Mesenchymal stem cell (in vitro differentiated cells and primary cell): ENCODE measurements at places on chromosomes 12 and 14.

DNA sequence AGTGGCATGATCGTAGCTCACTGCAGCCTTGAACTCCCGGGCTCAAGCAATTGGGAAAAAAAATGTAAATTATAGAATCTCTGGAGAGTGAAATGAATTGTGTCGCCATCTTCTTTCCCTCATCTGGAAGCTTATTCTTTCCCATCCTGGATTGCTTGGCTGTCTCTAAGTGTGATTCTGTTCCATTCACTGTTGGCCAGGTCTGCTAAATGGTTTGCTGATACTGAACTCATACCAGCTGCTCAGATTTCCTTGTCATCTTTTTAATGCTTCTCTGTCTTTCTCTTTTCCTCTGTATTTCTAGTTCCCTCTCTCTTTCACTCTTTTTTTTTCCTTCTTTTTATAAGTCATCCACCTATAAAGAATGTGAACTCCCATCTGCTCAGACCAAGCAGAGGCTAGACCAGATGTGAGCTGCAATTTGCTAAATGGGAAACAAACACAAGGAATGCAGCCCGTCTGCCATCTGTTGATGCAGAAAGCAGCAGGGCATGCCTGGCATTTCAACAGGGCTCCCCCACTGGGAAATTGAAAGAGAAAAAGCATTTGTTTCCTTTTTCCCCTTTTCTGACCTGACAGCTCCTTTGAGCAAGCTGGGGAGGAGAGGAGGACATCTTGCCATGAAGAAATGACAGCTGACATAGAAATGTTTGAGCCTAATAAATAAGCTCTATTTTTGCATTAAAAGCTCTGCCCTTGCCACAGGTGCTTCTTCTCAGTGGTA is 1823.6 kb upstream of the FLRT2 start:
- H3K27ac ChIP-seq, result peak overlapping the region; percentile 78
- H3K4me3 ChIP-seq, result no peak overlapping the region
- DNase-seq, result no peak
- H3K27me3 ChIP-seq, result no peaks in the 10 kb centered on the region
- H3K36me3 ChIP-seq, result no peaks in the 10 kb centered on the region

DNA sequence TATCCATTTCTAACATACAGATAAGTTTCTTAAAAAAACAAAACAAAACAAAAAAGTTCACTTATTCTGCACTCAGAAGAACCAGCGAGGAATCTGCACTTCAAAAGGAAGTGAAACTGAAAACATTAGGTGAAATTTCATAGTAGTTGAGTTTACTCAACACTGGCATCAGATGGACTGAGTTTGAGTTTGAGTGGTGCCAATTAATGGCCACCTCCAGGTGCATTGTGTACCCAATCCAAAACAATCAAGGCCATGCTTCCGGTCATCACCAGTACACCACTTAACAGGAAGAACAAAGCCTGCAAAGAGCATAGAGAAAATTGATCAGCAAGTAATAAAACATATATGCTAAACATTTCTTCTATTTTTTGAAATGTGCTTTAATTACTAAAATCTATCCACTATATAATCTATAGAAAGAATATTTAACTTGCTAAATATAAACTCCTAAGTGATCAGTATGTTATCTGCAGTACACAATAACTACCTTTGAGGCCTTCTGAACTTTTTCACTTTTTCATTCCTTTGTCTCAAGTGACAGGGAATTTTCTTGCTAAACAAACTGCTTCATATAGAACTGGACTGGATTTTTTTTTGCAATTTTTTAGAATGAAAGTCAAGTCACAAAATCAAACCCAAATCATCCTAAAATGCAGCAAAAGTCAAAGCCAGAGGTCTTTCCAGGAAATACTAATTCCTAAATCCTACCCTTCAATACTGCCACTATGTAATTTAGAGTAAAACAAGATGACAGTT is 11.5 kb downstream of the SLC38A2 start:
- no peak overlapping the region for H3K27ac ChIP-seq
- no peaks in the 10 kb centered on the region for H3K4me1 ChIP-seq
- no peaks in the 10 kb centered on the region for H3K27me3 ChIP-seq

DNA sequence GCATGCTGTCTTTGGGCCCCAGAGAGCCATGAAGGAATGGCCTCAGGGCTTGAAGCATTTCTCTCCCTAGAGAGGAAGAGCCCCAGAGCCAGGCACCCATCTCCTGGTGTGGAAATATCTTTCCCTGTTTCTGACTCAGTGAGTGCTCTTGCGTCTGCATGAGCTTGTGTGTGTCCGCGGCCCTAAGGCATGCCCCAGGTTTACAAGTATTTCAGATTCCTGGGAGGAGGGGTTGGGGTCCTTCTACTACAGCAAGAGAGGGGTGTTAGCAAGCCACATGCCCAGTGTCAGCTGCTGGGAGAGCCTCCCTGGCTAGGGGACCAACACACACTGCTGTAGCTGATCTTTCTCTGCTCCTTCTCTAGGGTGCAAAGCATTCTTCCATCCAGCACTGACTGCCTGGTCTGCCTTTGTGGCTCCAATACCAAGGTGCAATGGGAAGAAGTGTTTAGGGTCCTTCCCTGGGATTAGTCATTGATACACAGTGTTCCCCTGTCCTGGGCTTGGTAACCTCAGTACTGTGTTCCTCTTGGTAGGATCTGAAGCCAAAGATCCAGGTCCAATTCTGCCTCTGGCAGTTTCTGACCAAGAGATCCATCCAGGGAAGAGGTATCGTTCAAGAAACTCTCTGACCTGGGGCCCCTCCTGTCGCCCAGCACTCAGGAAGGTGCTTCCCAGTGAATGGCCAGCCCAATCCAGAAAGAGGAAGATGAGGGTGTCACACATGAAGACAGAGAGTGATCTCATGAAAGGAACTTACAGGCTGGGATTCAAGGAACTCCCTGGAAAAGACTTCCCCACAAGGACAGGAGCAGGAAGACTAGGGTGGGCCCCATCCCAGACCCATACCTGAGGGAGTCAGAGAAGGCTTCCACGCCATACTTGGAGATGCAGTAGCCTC is 3.1 kb downstream of the RDH16 start:
- H3K36me3 ChIP-seq, result no peaks in the 10 kb centered on the region
- H3K4me1 ChIP-seq, result no peaks in the 10 kb centered on the region
- H3K4me3 ChIP-seq, result no peak overlapping the region
- peaks cover 71% of the 10 kb centered on the region for H3K27me3 ChIP-seq
- H3K27ac ChIP-seq, result no peak overlapping the region

- H3K4me3 ChIP-seq, result no peak overlapping the region
- DNase-seq, result peak; percentile 56
- no peaks in the 10 kb centered on the region for H3K27me3 ChIP-seq
- peaks cover 2% of the 10 kb centered on the region for H3K4me1 ChIP-seq
- no peaks in the 10 kb centered on the region for H3K36me3 ChIP-seq
- no peak overlapping the region for H3K27ac ChIP-seq
Observed at GRCh38 chr12:124036657-124037109, 63.7 kb downstream of the ZNF664 start.

DNA sequence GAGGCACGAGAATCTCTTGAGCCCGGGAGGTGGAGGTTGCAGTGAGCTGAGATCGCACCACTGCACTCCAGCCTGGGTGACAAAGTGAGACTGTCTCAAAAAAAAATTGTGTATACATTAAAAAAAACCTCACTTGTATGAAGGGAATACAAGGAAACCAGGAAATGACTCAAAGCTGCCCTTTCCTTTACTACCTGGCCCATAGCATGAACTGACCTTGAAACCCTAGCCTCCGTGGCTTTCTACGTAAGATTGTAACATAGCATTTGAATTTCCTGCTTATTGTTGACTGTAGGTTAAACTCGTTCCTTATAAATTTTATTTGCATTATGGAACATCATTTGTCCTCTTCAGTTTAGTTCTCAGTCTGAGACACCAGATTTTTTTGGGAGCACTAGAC is 9.1 kb upstream of the DDX47 start:
- no peak overlapping the region for H3K4me3 ChIP-seq
- no peaks in the 10 kb centered on the region for H3K27me3 ChIP-seq
- H3K4me1 ChIP-seq, result peaks cover 8% of the 10 kb centered on the region
- no peaks in the 10 kb centered on the region for H3K36me3 ChIP-seq

DNA sequence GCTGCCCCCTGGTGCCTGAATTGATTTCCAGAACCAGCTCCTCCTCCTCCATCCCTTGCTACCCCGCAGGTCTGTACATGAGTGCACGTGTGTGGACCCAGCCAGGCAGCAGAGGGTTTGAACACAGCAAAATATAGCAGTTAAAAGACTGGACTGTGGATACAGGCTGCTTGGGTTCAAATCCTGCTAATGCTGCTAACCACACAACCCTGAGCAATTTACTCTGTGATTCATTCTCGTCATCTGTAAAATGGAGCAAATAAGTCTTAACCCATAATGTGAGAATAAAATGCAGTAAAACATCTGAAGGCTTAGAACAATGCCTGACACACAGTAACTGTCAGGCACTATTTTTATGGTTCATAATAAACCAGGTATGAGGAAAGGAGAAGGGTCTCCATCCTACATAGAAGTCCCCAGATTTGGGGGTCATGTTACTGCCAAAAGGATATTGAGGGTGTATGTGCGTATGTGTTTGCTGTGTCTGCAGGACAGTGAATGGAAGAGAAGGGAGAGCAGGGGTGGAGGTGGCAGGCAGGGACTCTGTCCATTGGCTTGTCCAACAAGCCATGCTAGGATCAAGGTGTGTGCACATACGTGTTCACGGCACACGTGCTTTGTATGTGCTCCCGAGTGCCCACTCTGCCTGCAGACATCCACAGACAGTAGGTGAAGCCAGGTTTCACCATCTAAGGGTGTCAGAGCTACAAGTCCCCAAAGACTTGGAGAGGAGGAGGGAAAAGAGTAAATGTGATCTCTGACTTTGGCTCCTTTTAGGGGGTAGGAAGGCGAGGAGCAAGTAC is 1.5 kb upstream of the STAT6 start:
- H3K4me1 ChIP-seq, result peaks cover 16% of the 10 kb centered on the region
- H3K27me3 ChIP-seq, result no peaks in the 10 kb centered on the region
- peak overlapping the region; percentile 32 for H3K4me3 ChIP-seq
- peaks cover 9% of the 10 kb centered on the region for H3K36me3 ChIP-seq
- H3K27ac ChIP-seq, result peak overlapping the region; percentile 93

DNA sequence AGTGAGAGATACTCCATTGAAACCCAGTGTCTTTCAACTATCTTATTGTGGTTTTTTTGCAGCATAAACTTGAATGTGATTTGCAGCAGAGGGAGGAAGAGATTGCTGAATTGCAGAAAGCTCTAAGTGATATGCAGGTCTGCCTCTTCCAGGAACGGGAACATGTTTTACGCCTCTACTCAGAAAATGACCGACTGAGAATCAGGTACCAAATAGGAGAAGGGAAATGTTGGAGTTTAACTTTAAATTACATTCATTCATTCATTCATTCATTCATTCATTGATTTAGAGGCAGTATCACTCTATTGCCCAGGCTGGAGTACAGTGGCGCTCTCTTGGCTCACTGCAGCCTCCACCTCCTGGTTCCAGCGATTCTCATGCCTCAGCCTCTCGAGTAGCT is 17.0 kb downstream of the CCDC77 start:
- H3K4me1 ChIP-seq, result no peaks in the 10 kb centered on the region
- no peak for DNase-seq
- H3K36me3 ChIP-seq, result peaks cover 16% of the 10 kb centered on the region
- no peaks in the 10 kb centered on the region for H3K27me3 ChIP-seq
- H3K27ac ChIP-seq, result no peak overlapping the region
- H3K4me3 ChIP-seq, result no peak overlapping the region

- H3K4me1 ChIP-seq, result no peaks in the 10 kb centered on the region
- H3K4me3 ChIP-seq, result no peak overlapping the region
- H3K27me3 ChIP-seq, result no peaks in the 10 kb centered on the region
- no peak overlapping the region for H3K27ac ChIP-seq
- DNase-seq, result peak; percentile 35
- H3K36me3 ChIP-seq, result no peaks in the 10 kb centered on the region
Observed at GRCh38 chr12:65232476-65233077, 45.9 kb upstream of the MSRB3 start.

DNA sequence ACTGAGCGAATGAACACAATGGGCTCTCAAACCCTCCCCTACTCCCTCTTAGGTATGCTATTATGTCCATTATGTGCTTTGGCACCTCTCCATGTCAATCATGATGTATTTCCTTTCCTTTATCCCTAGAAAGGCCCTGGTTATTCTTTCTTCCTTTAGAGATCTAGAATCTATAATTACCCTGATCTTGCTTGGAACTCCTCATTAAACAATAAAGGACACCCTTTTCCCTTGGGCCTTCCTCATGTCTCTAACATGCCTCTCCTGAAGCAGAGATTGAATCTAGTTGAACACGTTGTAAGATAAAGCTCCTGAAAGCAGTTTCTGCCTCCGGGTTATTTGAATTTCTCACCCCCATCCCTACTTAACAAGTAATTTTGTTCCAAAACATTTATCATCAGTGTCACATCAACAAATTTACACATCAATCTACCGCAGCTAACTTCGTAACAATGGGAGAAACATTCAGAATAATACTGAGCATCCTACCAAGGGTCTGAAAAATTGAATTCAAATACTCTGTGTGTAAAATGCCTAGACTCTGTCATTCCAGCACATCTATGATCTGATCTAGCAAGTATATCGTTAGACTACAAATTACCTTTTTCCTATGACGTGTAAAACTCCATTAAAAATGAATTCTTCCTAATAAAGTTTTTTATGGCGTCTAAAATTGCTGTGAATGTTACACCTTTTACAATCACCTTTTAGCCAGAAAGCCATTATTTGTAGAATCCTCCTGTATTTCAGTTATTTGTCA is 5.4 kb downstream of the USP44 start:
- no peaks in the 10 kb centered on the region for H3K36me3 ChIP-seq
- H3K27ac ChIP-seq, result no peak overlapping the region
- peaks cover 10% of the 10 kb centered on the region for H3K4me1 ChIP-seq
- no peak overlapping the region for H3K4me3 ChIP-seq

GRCh38 chr14:36583893-36584811 is 1.7 kb upstream of the NKX2-8 start:
- no peak for DNase-seq
- no peaks in the 10 kb centered on the region for H3K36me3 ChIP-seq
- no peak overlapping the region for H3K4me3 ChIP-seq
- H3K4me1 ChIP-seq, result peaks cover 32% of the 10 kb centered on the region
- no peak overlapping the region for H3K27ac ChIP-seq

DNA sequence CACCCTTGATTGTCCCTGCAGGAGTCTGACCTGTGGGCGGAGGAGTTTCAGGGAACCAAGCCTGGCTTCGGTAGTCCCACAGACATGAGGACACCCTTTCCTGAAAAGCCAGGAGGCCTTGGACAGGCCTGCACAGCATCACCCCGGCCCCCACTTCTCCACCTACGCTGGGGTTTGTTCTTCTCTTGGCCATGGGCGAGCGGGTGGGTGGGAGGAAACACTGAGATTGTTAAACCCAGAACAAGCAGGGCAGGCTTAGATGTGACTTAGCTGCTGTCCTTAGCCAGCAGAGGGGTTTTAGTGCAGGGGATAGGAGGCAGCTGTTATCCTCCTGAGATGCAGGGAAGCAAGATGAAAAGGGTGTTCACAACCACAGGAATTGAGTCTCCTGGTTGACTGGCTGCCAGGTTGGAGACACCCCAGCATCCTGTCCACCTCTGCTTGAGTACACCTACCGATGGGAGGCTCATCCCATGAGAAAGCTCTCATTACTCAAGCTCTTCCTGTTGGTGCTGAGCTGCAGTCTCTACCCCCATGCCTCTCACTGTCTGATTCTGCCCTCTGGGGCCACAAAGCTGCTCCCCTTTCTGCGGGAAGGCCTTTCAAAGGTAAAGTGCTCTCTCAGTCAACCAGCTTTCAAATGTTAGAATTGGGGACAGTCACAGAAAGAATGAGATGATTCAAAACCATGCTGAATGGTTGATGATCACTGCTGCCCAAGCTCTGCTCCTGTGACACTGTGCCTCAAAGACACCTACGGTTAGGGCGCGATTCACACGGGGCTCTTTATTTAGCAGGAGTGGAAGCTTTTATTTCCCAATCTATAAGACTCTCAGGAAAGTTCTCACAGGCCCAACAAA is 86.3 kb downstream of the IRF2BPL start:
- H3K4me1 ChIP-seq, result peaks cover 23% of the 10 kb centered on the region
- no peak overlapping the region for H3K4me3 ChIP-seq
- H3K36me3 ChIP-seq, result no peaks in the 10 kb centered on the region
- no peaks in the 10 kb centered on the region for H3K27me3 ChIP-seq
- DNase-seq, result no peak
